ENCODE measurements at places on chromosomes 7 and 10.
A peak's percentile ranks its signal among the peaks of the same experiment; 100 is the strongest.

GRCh38 chr10:50275650-50276235 is 24.4 kb upstream of the ASAH2 start:
- peak; percentile 4 for DNase-seq

GRCh38 chr10:68303849-68304412 is 27.9 kb upstream of the HNRNPH3 start:
- DNase-seq, result no peak

DNA sequence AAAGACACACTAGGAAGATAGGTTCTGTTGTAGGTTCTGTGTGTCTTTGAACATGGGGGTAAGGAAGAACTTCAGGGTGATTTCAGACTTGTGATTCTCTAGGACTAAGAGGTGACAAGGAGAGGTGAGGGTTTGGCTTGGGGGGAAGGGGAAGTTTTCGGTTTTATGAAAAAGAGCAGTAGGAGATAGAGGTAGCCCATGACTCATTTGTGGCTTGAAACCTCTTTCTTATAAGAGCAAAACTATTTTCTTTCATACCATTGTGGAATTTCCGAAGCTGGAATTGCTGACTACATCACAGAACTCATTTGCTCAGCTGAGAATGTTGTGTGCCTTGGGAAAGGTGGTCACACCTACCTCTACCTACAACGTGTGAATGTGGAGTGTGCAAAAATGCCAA is 39.6 kb upstream of the IKZF1 start:
- DNase-seq, result no peak

DNA sequence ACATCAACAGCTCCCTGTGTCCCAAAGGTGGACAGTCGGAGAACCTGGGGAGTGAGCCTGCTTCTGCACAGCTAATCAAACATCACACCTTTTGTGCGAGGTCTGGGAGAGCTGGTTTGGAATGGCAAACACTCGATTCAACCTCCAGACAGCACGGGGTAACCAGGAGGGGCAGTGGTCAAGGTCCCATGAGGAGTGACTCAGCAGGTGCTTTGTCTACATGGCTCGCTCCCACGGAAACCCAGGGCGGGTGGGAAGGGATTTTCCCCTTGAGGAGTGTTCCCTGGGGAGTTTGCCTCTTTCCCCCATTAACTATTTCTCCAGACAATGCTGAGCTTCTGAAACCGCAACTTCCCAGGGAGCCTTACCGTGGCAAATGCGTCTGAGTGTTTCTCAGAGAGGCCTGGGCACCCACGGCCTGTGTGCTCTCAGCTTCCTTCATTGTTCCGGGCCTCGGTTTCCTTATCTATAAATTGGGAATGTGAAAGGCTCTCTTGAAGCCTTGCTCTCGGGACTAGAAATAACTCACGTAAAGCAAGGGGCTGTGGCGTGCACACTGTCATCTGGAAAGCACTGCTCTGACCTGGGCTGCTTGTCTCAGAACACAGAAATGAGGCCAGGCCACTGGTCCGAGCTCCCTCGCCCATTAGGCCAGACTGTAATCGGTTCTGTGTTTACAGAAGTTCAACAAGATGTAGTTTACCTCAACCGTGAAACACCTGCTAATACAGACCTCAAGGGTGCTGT is 14.0 kb upstream of the GTPBP4 start:
- DNase-seq, result no peak

GRCh38 chr10:1977461-1977860 is 240.1 kb upstream of the ADARB2 start:
- no peak for DNase-seq

GRCh38 chr7:140022582-140023211 is 40.1 kb downstream of the PARP12 start:
- DNase-seq, result no peak
